ENCODE measurements at places on chromosomes 1 and 21.
A peak's percentile ranks its signal among the peaks of the same experiment; 100 is the strongest.

DNA sequence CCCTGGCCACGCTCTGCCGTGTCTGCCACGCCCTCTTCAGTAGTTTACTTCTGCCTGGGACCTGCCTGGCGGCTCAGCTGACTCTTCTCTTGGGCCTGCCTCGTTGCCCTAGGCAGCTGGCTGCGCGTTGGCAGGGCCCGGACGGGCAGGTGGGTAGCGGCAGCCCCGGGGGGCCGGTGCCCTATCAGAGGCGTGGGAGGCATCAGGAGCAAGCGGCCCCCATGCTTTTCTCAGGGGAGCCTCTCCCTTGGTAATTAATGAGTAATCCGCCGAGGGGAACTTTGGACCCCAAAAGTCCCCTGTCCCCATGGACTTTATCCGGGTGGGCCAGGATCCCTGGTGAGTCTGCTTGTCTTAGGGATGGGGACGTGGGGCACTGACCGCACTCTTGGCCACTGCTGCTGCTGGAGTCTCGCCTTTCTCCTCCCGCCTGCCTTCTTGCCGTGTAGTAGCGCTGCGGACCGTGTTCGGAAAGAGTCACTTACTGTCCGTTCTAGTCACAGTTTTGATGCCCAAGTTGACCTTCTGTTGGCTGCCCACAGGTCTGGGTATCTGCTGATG, 22.7 kb downstream of the SKI start:
- DNase-seq: no peak

DNA sequence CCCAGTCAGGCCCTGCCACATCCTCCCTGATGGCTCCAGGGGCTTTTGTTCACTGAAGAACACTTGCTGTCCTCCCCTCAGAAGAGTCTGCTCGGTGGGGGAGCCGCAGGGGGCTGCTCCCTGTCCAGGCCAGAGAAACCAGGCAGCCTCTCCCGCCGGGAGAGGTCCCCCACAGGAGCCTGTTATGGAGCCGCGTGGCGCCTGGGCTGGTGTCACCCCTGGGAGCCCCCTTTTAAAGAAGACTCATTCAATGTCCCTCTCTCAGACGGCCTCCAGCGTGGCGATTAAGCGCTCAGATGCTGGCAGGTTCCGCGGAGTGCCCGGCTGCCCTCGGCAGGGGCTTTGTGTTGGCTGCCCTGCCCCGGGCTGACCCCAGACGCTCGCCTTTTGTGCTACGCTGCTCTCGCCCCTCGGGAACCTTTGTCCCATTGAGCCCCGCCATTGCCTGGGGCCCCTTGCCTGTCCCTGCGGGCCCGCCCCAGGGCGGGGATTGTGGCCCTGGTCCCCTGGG, 43.1 kb downstream of the SKI start:
- DNase-seq: no peak

DNA sequence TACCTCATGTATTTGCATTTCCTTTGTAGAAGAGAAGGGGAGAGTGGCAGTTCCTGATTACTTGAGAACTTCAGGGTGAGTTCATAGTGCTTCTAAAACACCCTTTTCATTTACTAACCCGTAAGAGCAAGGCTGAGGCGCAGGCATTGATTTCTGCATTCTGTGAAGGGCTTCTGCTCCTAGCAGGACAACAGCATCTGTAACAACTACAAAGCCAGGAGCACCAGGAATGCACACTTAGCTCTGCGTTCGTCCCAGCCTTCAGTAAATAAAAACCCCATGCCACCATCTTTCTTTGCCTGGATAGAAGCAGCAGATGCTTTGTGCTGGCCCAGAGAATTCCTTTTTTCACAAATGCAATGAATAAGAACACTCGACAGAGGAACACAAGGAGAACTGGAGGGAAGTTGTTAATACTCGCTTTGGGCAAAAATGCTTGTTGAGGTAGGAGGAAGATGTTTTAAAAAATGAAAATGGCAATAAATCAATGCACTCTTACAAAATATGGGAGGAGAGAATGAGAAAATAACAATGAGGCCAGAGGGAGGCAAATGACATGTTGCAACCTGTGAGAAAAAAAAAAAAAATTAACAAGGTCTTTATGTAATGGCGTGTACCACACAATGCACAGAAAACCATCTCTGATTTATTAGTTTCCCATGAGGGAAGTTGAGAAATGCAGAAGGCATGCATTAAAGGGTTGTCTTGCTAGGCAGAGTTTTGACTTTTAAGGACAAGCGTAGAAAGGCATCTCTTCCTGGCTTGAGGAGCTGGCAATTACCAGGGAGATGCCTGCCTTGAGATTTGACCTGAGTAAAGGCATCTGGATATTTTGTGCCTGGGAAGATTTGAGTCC, 418.8 kb downstream of the DISC1 start:
- no peak for DNase-seq

DNA sequence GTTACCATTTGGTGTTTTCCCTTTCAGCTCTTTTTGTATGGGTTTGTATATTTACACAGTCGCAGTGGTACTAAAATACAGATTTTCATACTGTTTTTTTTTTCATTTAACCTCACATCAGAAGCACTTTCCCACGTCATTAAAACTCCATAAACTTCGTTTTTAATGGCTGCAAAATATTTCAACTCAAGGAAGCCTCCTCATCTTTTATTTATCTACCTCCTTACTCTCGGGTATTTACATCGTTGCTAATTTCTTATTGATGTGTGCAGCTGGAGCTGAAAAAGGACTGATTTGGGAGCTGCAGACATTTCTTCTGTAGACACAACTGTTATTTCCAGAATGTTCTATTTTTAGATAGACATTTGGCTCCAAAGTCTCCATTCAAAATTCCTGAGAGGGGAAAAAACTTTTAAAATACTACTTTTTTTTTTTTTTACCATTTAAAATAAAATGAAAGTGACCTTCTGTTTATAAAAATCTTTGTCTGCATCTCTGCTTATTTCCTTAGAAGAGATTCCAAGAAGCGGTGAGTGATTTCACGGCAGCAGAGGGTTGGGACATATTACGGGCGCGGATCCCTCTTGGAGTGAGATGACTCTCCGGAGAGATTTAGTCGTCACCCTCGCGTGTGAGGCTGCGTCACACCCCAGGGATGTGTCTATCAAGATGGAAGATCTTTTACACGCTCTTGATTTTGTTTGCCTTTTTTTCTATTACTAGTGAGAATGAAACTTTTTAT, 10.1 kb downstream of the RUNX3 start:
- no peak for DNase-seq

GRCh38 chr1:44225761-44226160, 12.5 kb downstream of the DMAP1 start:
- DNase-seq: no peak

DNA sequence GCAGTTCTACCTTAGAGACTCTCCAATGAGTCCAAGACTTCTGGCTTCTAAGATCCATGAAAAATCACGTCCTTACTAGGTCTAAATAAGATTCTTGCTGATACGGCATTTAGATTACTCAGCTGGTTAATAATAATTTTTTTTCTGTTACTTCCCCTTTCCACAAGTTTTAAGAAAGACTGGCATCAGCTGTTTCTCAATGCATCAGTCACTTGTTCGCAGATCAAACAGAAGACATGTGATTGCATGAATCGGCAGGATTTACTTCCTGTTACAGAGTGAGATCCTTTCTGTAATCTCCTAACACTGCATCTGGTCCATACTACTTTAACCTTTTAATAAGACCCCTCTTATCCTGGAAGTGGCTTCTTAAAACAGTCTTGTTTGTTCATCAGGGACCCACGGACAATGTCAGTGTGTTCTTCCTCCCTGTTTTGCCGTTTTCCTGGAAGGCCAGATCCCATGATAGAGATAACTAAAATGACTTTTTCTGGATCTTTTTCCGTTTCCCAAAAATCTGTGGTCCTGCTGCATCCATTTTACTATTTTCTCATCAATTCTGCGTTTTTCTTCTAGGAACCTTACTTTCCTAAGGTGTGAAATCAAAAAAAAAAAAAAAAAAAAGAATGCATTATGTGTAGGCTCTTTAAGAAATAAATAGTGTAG, 6.1 kb downstream of the NPL start:
- peak; percentile 16 for DNase-seq

- no peak for DNase-seq
Measured at GRCh38 chr1:185420588-185421081, 103.6 kb upstream of the IVNS1ABP start.

- peak; percentile 49 for DNase-seq
Measured at GRCh38 chr1:203686091-203686632, 59.5 kb downstream of the ATP2B4 start.
